ENCODE measurements at places on chromosomes 5 and 9.

GRCh38 chr5:158958021-158958994 is 141.4 kb downstream of the EBF1 start:
- no peak for DNase-seq

DNA sequence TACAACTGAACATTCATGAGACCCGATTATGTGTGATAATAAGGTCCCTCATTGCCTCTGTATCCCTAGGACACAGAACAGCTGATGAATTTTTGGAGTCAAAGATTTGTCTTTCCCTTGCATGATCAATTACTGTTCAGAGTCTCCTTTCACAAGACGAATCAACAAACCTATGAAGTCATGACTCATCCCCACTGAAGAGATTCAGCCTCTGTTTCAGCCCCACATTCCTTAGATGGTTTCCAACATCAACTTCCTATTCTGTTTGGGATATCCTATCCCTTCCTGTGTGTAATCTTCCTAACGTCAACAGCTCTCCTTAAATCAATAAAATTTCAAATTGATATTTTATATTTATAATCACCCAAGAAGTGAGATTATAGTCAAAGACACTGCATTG is 199.0 kb downstream of the DNAH5 start:
- no peak for DNase-seq

GRCh38 chr9:33049680-33050361 is 24.7 kb downstream of the DNAJA1 start:
- no peak for DNase-seq

DNA sequence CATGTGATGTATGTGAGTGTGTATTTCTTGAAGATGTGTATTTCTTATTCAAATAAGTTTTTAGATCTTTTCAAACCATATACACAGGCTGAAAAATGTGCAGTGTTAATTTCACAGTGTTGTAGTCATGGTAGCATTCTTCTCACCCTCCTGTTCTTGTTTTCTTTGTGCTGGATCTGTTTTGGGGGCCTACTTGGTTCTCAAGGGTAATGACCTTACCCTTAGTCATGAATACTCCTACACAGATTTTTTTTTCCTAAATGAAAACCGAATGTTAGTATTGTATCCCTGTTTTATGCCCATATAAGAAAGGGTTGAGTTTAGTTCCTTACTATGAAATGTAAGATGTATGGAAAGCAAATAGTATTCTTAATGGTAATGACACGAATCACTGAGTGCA is 88.0 kb downstream of the SLC44A1 start:
- DNase-seq: no peak

DNA sequence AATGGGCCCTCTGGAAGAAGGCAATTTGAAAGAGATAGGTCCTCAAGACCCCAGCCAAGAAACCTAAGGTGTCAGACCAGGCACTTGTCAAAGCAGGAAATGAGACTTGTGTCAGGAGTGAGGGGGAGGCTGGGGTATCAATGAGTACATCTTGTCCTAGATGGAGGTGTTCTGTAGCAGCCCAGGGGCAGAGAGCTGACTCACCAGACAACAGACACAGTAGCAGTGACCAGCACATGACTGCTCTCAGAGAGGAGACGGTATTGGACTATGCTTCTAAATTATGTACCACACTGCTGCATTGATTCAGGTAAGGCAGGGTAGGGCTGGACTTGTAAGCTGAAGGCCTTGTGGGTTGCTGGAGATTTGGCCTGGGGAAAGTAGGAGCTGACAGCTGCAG is 551.2 kb upstream of the KLF4 start:
- no peak for DNase-seq

GRCh38 chr5:31471916-31472315 is 60.0 kb downstream of the DROSHA start:
- DNase-seq: no peak

DNA sequence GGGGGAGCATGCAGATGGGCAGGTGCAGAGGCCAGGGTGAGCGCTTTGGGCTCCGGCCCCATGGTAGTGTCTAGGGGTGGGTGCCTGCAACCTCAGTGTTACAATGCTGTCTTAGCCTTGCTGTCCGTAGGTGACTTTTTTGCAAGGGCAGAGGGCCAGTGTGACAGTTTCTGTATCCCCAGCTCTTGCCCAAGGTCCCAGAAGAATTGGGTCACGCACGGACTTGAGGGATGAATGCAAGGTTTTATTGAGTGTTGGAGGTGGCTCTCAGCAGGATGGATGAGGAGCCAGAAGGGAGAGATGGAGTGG is 492.5 kb downstream of the AGTPBP1 start:
- DNase-seq: no peak

DNA sequence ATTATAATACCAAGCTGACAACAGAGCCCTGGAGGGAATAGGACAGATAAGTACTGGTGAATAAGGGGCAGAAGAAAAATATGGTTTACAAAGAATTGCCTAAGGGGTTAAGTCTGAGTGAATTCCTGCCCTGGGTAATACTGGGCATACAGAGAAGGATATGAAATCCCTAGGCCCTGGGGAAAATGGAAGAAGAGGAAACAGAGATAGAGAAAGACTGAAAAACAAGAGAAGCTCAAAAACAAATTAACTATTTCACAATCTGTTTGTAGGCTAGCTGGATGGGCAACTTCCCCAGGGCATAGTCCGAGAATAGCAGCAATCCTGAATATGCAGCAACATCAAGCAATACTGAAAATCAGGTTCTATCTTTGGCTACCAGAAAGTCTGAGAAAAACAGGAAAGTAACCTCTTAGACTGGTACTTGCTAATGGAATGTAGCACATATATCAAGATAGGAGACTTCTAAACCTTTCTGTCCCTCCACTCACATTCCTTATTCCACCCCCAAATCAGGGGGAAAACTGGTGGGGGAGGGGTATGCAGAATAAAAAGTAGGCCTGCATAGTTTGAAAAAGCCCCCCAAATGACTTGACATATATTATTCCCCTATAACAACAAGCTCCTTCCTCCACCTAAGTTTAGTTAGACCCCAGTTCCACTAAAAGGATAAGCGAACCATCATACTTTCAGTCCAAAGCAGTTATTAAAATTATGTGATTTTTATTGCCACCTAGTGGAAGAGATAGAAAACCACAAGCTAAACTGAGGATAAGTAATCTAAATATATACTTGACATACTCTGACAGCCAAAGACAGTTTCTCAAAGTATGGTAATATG is 20.6 kb downstream of the SLC38A9 start:
- peak; percentile 4 for DNase-seq

GRCh38 chr5:97231025-97231636 is 48.1 kb upstream of the RIOK2 start:
- peak; percentile 30 for DNase-seq

DNA sequence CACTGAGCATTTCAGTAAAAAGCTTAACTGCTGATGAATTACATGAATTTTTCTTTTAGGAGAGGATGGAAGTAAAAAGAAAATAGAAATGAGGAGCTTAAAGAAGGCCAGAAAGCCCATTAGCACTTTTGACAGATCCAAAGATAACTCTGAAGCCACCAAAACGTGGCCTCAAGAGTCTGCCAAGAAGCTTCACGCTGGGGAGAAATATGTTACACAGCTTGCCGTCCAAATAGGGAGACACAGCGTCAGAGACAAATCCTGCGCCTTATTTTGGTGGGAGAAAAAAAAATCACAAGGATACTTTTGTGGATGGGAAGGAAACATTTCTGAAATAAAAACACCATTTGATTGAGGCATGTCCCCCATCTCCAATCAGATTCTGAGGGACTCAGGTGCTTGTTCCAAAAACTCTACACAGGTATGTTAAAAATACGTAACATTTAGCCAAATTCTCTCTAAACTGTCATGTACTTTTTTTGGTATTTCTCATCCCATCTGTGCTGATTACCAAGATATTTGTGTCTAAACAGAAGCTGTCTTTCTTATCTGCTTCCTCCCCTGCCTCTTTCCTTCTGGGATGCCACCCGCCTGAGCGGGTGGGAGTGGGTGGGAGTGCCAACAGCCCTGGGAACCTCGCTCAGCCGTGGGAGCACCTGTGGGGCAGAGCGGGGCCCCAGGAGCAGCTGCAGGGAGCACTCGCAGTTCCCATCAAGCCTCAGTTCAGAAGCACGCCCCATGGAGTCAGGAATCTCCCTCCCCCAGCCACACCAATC is 275.5 kb downstream of the DENND1A start:
- no peak for DNase-seq

DNA sequence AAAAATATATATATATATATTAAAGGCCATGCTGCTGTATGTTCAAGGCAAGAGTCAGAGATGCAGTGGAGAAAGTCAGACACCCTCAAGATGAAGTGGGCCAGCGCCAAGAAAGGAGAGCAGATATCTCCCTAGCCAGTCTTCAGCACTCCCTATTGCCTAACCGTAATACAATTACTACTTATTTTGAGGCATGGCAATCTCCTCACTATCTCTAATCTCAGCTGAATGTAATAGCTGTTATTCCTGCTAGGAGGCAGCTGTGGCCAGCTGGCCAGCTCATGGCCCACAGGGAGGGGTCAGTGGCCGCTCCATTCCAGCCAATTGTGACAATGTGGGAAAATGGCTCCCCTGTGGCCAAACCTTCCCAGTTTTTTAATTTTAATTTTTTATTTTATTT is 87.5 kb upstream of the FBXW11 start:
- DNase-seq: no peak

DNA sequence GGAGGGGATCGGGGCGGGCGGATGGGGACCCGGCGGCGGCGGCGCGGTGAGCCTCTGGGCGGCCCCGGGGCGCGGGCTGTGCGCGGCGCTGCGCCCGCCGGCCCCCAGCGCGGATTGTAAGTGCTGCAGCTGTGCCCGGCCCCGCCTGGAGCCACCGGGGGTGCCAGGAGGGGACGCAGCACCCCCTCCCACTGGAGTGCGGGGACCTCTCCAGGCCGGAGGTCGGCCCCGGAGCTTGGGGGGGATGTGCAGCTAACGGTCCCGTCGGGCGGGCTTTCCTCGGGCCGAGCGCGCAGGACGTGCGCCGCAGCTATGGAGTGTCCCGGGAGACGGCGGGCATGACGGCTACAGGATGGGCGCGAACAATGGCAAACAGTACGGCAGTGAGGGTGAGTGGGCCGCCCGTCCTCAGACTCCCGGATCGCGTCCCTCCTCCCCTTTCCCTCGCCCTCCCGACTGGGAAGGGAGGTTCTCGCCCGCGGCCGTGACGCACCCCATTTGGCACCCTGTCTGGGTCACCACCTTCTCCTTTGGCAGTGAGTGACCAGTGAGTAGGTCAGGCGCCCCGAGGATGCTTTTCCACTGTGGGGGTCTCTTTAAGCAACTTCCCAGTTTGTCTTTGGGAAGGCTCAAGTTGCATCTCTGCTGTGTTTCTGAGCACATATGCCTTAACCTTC is 483 bp downstream of the FBXL7 start:
- no peak for DNase-seq

DNA sequence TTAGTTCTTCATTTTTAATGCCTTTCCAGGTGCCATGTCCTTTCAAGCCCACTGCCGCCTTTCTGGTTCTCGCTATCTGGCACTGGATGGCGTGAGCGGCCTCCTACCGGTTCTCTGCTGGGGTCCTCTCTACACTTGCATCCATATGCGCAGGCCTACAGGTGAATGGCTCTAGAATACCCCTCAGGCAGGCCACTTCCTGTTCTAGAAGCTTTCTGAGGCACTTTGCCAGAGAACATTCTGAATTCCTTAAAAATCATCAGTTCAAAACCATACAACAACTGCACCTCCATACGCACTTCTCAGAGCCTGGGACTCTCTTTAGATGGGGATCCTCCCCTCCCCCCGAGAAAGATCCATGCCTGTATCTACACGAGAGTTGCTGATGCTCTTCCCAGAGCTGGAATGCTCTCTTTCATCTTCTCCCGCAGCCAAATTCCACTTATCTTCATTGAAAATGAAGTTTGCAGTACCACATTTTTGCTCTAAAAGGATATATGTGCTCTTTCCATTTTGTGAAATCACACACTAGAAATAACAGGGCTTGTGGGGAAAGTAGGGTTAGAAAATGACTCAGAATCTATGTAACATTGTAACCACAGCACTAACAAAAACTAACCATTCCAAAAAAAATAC is 1.4 kb upstream of the LHFPL2 start:
- DNase-seq: no peak

DNA sequence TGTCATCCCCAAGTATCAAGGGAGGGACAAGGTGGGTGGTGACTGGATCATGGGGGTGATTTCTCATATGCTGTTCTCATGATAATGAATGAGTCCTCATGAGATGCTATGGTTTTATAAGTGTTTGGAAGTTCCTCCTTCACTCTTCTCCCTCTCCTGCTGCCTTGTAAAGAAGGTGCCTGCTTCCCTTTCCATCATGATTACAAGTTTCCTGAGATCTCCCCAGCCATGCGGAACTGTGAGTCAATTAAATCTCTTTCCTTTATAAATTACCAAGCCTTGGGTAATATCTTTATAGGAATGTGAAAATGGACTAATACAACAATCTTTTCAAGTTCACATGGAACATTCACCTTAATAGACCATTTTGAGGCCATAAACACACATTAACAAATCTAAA is 21.5 kb upstream of the DOCK2 start:
- no peak for DNase-seq

- DNase-seq: no peak
Observed at GRCh38 chr9:130837002-130837511, 2.0 kb downstream of the ABL1 start.

- no peak for DNase-seq
Observed at GRCh38 chr9:77000330-77000729, 19.1 kb upstream of the FOXB2 start.

GRCh38 chr9:87461256-87461655 is 36.4 kb upstream of the DAPK1 start:
- DNase-seq: no peak

- DNase-seq: no peak
Observed at GRCh38 chr9:108720191-108720642, 135.6 kb downstream of the ACTL7B start.

DNA sequence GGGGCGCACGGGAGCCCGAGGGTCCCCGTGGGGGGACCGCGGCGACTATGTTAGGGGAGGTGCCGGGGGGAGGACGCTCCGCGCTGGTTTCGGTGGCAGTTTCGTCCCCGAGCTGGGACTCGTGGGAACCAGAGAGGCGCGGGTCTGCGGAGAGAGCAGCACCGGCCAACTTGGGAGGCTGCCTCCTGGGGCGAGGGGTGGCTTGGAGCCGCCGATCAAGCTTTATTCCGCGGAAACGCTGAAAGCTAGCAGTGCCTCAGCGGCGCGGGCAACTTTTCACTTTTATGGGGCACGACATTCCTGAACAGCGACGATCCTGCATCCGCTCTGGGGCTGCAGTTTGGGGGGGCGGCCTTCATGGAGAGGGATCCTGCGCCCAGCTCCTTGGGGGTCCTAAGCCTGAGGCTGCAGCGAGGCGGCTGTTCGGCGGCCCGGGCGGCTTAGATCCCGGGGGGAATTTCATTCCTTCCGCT is 369 bp downstream of the OCLN start:
- no peak for DNase-seq

GRCh38 chr5:24428345-24428744 is 216.4 kb downstream of the CDH10 start:
- no peak for DNase-seq

GRCh38 chr9:130313103-130313858 is 47.7 kb downstream of the HMCN2 start:
- DNase-seq: no peak
